ENCODE measurements at places on chromosomes 2 and 18.
A peak's percentile ranks its signal among the peaks of the same experiment; 100 is the strongest.

GRCh38 chr2:61529944-61530735 is 8.0 kb downstream of the XPO1 start:
- no peak for DNase-seq

DNA sequence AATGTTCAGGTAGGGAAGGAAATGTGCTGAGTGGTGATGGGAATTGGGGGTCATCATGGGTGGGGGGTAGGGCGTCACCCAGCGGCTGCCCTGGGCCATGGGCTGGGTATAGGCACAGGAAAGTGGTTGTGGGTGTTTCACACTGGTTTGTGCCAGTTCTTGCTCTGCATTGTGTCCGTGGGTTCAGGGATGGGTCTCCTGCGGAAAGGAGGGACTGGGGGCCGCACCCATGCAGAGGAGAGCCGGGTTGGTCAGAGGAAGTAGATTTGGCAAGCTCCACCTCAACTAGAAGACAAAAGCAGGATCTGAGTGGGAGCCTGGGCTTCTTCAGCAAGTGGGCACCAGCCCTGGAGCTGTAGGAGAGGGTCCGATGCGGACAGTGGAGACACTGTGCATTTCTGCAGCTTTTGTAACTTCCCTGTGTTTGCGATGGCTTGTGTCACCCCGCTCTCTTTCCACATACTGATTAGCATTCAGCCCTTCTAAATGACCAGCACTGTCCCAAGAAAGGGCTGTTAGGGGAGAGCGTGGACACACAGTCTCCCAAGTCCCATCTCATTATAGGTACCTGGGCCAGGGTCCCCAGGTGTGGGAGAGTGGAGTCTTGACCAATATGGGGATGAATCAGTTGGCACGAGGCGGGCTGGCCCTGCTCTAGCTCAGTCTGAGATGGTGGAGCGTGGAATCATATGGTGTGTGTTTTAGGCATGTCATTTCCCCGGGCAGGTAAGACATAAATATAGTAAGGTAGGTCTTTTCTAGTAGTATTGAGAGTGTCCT is 67.2 kb downstream of the LRRFIP1 start:
- peak; percentile 69 for DNase-seq

DNA sequence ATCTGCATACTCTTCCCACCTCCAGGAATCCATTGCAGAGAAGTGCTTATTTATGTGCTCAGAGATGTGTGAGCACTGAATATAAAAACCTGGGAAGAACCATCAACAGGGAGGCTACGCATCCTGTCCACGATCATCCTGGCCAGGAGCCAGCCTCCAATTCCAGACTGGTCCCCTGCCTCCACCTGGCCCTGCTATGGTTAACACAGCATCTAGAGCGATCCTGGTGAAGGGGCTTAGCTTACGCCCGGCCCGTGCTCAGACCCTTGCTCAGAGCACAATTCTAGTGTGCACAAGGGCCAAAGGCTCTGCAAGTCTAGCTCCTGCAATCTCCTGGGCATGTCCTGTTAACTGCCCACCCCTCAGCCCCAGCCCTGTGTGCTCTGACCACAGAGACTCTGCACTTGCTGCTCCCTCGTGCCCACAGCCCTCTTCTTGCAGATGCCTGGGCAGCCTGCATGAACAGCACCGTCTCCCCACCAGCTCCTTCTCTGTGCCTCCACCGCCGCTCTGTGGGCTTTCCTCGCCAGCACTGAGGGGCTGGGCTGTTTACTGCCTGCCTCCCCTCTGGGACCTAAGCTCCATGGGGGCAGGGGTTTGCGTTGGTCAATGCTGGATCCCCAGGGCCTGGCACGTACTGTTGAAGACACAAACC is 6.5 kb downstream of the PER2 start:
- no peak for DNase-seq

GRCh38 chr2:112803691-112804521 is 19.6 kb upstream of the IL1A start:
- no peak for DNase-seq

DNA sequence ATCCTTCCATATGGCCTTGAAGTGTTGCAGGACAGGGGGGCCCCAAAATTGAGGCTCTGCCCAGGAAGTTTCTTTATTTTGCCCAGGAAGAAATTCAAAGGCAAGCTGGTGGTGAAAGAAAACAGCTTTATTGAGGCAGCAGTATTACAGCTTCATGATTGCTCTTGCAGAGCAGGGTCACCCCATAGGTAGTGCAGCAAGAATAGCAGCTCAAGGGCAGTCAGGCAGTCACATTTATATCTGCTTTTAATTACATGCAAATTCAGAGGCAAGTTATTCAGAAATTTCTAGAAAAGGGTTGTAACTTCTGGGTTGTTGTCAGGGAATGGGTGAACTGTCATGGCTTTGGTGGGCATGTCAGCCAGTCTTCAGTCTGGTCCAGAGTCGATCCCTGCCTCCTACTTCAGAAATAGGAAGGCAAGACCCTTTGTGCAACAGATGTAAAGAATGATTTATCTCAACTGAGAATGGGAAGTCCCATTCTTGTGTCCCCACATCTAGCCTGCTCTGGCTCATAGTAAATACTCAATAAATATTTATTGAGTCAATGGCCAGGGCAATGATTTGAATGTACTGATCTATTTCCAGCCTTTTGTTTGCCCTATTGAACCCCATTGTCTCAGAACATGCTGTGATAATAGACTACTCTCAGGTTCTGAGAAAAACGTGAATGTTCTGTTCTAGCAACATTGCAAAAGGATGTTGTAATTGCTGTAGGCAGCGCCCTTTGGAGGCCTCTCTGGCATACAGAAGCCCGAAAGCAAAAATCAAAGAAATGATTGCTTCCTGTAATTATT is 129.8 kb downstream of the MYO3B start:
- DNase-seq, result no peak

Measured in CD4-positive, alpha-beta T cell treated with Interleukin-15 for 1 hour (primary cell).